NCI-H82 (cell line): ENCODE measurements at places on chromosomes 2 and 18.
A peak's percentile ranks its signal among the peaks of the same experiment; 100 is the strongest.

DNA sequence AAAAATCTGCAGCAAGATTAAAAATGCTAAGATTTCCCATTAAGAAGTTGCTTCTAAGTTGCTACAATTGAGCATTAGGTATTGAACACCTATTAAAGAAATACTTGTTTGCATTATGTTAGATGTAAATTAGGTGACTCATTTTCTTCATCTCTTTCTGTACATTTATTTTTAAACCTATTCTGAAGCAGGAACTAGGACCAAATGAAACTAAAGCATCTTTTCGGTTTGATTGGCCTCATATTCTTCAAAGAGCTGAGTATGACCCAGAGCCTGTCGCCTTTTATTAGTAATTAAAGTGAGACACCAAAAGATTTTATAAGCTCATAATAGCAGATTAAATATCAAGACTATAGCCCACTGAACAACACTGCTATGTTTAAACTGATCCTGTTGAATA lies 83.4 kb upstream of the ZEB2 start:
- no peak for DNase-seq

GRCh38 chr2:119689218-119689617 lies 10.2 kb downstream of the TMEM177 start:
- DNase-seq: no peak

GRCh38 chr18:55179835-55180234 lies 220.6 kb upstream of the CCDC68 start:
- no peak for DNase-seq

DNA sequence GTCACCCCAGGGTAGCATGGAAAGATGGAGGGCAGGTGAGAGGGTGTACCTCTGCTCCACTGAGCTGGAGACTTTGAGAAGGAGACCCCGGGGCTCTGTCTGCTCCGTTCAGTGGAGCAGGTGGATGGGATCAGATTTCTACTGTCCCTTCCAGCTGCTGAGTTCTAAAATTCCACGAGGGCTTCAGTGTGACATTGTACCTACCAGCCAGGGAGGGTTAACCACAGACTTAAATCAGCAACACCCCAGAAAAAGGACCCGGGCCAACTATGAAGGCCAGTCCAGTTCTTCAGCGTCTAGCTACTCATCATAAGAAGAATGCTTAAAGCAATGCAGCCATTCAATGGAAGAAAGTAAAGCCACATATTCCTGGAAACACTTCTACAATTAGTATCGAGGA lies 23.8 kb downstream of the STAT1 start:
- no peak for DNase-seq

DNA sequence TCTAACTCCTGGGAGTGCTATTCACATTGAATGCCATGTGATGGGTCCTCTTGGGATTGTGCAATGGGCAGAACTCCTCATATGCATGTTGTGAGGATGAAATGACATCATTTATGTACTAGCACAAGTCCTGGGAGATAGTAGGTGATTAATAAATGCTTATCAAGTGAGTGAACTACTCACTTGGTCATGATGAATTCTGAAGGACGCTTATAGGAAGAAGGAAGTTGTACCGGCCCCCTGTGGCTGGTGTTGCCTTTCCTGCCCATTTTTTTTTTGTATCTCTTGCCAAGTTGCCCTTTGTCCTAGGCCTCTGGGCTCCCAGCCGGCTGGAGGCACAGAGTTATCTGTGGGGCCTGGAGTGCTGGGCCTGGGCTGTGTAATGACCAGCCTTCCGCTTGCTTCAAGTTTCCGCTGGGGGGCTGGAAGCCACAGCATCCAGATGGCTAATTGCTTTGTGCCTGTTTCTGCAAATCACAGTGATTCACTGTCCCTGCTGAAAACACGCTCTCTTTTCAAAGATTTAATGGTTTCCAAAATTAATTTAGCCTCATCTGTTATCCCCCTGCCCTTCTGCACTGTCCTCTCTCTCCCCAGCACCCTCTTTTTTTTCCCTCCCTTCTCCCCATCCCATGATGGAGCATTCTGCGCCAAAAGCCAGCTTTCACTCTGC lies 33.7 kb upstream of the MRPL33 start:
- DNase-seq: no peak

DNA sequence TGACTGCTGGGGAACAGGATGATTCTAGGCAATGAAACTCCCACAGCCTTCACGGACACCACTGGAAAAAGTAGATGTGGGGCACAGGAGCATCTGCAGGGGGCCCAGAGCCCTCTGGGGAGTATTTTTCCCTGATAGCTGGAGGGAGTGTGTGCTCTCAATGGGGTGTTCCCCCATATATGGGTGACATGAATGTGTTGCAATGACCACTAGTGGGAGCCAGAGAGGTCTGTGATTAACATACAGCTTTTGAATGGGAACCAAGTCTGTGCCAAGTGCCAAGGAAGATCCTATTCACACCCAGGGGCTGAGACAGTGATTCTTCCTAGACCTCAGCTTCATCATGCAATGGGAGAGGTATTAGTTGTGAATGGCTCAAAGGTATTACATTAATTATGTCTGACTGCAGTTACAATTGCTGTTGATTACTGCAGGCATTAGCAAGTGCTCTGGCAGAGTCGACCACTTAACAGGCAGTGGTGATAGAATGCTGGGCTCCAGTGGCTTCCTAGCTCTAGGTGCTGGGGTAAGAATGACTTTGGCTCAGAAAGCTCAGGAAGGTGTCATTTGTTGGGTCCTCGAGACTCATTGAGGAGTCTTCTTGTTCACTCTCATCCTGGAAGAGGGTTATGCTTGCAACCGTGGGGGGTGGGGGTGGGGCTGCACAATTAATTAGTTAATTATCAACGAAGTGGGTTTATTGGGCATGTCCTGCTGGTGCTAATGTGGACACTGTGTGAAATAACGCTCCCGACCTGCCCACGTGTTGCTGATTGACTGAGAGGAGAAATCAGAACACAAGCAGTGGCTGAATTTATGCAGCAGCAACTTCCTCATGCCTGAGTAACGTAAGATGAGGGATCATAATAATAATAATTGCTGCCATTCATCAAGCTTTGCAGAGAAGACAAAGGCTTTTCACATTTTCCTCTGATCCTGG lies 194.1 kb downstream of the CLIP4 start:
- peak; percentile 90 for DNase-seq

DNA sequence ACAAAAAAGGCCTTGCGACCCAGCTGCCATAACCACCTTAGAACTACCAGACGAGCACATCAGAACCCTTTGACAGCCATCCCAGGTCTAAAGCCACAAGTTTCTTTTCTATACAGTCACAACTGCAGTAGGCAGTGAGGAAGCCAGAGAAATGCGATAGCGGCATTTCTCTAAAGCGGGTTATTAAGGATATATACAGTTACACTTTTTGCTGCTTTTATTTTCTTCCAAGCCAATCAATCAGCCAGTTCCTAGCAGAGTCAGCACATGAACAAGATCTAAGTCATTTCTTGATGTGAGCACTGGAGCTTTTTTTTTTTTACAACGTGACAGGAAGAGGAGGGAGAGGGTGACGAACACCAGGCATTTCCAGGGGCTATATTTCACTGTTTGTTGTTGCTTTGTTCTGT lies 48.8 kb downstream of the FEZ2 start:
- DNase-seq: no peak

DNA sequence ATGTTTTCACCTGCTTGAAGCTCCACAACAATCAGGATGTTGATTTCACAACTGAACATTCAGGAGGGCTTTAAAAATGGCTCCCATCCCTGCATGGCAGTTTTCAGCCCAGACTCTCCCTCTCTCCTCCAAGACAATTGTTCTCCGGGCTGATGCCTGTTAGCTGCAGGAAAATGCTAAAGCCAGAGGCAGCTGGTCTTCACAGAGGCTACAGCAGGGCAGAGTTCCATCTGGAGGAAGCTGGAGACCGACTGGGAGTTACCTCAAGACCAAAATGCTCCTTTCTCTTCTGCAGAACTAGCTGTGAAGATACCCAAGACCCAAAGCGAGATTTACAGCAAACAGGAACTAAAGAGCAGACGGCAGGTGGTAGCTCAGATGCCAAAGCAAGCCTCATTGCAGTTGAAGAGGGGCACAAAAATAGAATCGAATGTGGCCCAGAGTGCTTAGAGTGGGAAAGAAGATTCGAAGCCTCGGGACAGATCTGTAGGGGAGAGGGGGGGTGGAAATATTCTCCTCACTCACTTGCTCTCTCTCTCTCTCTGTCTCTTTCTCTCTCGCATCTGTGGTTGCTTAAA lies 423.6 kb downstream of the ZNF521 start:
- no peak for DNase-seq

DNA sequence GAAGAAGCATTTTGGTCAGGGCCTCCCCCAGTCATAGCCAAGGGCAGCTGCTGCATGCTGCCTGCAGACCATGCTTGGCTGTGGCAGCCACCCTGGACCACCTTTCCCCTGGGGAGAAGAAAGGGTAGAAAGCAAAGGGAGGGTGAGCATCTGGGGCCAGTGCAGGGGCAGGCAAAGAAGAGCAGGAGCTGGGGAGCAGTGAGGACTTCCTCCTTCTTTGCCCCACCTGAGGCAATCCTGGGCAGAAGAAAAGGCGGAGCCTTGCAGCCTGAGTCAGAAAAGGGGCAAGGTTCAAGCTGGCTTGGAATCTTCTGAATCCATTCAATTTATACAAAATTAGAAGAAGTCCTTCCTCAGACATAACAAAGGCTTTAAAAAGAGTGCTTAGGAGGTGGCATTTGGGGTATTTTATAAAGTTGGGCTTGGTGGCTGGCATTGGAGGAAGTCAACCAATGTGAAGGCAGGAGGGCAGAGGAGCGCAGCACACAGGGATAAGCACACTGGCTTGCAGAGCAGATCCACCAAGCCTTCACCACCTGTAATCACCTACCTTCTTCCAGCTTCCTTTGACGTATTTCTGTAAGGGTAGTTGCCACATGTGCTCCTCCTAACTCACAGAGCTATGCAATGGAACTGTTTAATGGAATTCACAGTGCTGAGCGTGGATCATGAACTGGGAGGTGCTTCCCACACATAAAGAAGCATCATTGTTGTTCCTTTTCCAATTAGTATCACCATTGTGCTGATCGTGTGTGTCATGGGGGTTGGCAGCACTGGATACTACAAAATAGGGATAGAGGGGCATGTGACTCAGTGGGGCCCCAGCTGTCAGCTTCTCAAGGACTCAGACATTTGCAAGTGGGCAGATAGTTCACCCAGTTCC lies 154.4 kb upstream of the EPAS1 start:
- no peak for DNase-seq

DNA sequence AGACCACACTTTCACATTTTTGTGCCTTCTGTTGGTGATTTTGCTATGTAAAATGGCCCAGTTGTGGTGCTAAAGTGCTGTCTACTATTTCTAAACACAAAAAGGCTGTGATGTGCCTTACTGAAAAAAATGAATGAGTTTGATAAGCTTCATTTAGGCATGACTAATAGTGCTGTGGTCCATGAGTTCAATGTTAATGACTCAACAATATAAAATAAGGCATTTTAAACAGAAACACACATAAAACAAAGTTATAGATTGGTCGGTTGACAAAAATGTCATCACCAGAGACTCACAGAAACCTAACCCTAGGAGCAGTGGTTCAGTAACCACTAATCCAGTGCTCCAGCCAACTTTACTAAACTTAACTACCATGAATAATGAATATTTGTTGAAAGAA lies 160.0 kb downstream of the DNAH6 start:
- no peak for DNase-seq

GRCh38 chr2:218448934-218449333 lies 30.0 kb downstream of the VIL1 start:
- no peak for DNase-seq

- DNase-seq: no peak
These were observed 24.0 kb downstream of the UNC50 start for GRCh38 chr2:98632351-98632750.

- peak; percentile 10 for DNase-seq
These were observed 457.8 kb upstream of the MEX3C start for GRCh38 chr18:51655327-51655698.

DNA sequence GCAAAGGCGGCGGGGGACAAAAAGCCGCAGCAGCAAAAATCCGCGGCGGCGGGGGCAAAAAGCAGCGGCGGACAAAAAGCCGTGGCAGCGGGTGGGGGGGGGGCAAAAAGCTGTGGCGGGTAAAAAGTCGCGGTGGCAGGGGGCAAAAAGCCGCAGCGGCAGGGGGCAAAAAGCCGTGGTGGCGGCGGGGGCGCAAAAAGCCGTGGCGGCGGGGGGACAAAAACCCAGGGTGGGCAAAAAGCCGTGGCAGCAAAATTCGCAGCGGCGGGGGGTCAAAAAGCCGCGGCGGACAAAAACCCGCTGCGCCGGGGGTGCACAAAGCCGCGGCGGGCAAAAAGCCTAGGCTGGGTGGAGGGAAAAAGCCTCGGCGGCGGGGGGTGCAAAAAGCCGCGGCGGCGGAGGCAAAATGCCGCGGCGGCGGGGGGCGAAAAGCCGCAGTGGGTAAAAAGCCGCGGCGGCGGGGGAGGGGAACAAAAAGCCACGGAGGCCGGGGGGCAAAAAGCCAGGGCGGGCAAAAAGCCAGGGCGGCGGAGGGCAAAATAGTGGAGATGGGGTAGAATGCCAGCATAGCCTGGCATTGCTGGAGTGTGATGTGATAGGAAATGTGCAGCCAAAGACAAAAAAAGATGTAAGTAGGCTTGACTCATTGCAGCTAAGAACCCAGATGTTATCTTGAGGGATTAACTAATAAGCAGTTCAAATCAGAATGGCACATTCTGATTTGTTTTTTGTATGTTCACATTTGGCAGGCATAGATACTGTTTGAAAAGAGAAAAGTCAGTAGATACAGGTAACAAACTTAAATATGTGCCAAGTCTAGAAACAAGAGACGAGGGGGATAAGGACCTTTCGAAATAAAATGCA lies 1076.3 kb downstream of the RPIA start:
- DNase-seq: no peak

GRCh38 chr2:122061206-122061605 lies 305.8 kb downstream of the TSN start:
- no peak for DNase-seq

GRCh38 chr2:75807992-75808391 lies 97.3 kb upstream of the GCFC2 start:
- DNase-seq: no peak

DNA sequence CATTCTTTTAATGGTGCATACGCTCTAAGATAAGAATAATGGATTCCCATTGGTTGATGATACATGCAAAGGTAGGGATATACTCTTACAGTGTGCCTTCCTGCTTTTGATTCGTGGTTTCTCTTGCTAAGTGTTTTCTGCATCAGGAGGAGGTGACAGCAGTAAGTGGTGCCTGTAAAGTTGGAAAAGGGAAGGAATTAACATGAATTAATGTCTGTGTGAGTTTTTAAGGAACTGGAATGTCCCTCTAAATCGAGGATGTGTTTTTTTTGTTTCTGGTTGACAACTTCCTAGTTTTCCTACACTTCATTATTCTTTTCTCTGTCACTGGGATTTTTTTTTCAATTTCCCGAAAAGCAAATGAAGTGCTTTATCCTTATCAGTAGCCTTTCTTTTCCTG lies 54.4 kb downstream of the CRIM1 start:
- no peak for DNase-seq

- DNase-seq: peak; percentile 28
These were observed 38.4 kb downstream of the PAX8 start for GRCh38 chr2:113240150-113240914.

GRCh38 chr2:102013206-102014040 lies 21.7 kb downstream of the IL1R2 start:
- DNase-seq: no peak

GRCh38 chr2:156630579-156631337 lies 194.6 kb downstream of the GPD2 start:
- DNase-seq: peak; percentile 67
